Stimulated activated CD4-positive, alpha-beta T cell treated with anti-CD3 and anti-CD28 coated beads, Interleukin-1b, Interleukin-23, amount 100 ng/mL, for 1 hour (primary cell): ENCODE measurements at places on chromosomes 4 and X.

GRCh38 chr4:83340692-83341343 lies 6.2 kb upstream of the HPSE start:
- no peak for DNase-seq

GRCh38 chr4:183905593-183906488 lies 734 bp downstream of the STOX2 start:
- DNase-seq, result no peak

DNA sequence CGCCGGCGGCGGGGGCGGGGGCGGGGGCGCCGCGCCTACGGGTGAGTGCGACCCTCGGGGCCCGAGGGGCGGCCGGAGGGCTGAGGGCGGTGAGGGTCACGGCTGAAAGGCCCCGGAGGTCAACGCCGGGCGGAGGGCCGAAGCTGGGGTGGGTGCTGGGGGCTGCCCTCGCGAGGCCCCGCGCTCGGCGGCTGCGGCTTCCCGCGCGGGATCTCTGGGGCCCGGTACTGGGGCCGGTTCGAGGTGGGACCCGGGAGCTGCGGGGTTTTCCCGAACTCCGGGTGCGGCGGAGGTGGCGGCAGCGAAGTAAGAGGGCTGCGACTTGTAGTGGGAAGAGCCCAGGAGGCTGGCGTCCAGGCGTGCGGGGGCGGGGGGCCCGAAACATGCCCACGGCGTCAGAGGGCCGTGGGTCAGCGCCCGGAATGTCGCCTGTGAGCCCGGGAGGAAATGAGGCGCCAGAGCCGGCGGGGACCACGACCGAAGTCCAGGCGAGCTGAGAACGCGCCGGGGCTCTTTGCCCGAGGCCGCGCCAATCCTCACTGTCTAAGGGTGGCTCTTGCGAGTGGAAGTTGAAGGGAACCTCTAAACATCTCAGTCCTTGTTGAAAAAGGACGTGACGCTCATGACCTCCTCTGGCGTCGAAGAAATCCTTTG lies 407 bp downstream of the IL13RA1 start:
- DNase-seq, result no peak

- no peak for DNase-seq
Measured at GRCh38 chr4:1209821-1210220, 37.4 kb upstream of the SPON2 start.

GRCh38 chrX:136828830-136829229 lies 48.1 kb upstream of the ARHGEF6 start:
- DNase-seq, result no peak

DNA sequence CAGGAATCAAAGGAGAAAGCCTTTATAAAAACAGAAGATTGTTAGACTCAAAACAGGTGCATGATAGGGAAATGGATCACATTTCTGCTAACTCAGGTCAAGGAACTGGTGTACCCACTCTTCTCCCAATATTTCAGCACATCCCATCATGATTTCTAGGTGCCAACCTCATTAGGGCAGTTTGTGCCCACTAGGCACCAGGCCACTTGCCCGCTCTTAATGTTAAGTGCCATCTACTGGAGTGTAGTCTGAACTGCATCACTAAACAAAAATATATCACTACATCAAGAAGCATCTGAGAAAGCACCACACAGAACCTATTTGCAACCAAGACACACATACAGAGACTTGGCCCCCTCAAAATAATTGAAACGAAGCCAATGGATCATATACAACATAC lies 140.4 kb upstream of the GRID2 start:
- no peak for DNase-seq

- DNase-seq, result no peak
Measured at GRCh38 chr4:169121861-169122382, 111.9 kb upstream of the CBR4 start.

DNA sequence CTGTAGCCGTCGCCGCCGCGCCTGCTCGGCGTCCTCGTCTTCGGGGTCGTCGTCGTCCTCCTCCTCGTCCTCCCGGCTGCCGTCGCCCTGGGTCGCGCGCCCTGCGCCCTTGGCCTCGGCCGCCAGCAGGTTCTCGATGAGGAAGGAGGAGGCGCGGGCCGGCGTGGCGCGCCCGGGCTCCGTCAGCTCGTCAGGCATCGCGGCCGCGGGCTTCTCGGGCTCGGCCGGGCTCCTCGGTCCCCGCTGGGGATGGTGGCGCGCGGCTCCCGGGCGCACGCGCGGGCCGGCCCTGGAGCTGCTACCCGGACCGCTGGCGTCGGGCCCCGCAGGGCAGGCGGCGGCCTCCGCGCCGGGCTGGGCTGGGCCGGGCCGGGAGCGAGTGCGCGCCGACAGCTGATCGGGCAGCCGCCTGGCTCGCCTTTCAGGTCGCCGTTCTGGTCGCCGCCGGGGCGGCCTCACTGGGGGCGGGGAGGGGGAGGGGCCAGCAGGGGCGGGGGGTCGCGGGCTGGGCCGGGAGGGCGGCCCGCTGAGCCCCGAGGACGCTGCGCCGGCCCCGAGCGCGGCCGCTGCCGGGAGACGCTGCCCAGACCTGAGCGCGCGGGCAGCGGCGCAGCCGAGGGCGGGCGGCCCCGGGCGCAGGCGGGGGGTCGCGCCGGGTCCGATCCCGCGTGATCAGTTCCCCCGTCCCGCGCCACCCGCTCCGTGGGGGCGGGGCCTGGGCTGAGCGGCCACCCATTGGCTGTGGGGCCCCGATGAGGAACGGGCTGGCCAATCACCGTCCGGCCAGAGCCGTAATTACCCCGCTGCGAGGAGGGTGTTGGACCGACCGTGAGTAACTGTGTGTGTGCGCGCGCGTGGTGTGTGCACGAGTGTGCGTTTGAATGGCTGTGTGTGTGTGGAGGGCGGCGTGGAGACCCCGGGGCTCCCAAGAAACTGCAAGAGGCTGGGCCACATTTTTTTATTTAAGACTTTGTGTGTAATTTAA lies at the start of gene HMX1:
HMX1 (minus strand) TSS at position 423 of the 985 bp plus-strand sequence; CDS start at position 198, 225 bp downstream.
- no peak for DNase-seq

- no peak for DNase-seq
Measured at GRCh38 chr4:88613417-88613875, 21.2 kb downstream of the HERC3 start.

GRCh38 chrX:56762220-56762619 lies 33.2 kb downstream of the NBDY start:
- no peak for DNase-seq
